ENCODE measurements at places on chromosomes 1 and 21.

GRCh38 chr1:89757532-89757931 lies 63.3 kb upstream of the LRRC8D start:
- peak; percentile 50 for DNase-seq

- no peak for DNase-seq
These were observed 42.3 kb downstream of the MAN1C1 start for GRCh38 chr1:25658791-25659431.

GRCh38 chr1:35894183-35894582 lies 11.2 kb downstream of the AGO1 start:
- DNase-seq = no peak

GRCh38 chr1:233333086-233333485 lies 5.6 kb downstream of the MAP3K21 start:
- DNase-seq = no peak

GRCh38 chr1:111582016-111582415 lies 37.6 kb upstream of the RAP1A start:
- no peak for DNase-seq

- no peak for DNase-seq
These were observed 749 bp downstream of the PCBP3 start for GRCh38 chr21:45644041-45644906.

DNA sequence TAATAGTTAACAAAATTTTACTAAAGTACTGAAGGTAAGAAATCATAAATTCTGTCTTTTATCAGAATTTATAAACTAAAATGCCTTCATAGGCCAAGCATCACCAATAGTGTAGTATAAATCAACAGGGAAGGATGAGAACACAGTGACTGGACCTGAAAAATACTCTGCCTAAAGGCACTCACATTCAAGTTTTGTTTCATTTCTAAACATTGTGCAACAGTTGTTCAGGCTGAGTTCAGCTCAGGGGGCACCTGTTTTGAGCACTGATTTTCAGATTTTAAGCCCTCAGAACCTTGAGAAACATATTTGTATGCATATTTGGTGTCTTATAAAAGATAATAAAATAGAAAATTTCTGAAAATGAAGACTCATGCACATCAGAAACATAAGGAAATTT lies 12.4 kb downstream of the ACBD6 start:
- DNase-seq = no peak

- no peak for DNase-seq
These were observed 16.2 kb upstream of the MYBPHL start for GRCh38 chr1:109322974-109323373.

DNA sequence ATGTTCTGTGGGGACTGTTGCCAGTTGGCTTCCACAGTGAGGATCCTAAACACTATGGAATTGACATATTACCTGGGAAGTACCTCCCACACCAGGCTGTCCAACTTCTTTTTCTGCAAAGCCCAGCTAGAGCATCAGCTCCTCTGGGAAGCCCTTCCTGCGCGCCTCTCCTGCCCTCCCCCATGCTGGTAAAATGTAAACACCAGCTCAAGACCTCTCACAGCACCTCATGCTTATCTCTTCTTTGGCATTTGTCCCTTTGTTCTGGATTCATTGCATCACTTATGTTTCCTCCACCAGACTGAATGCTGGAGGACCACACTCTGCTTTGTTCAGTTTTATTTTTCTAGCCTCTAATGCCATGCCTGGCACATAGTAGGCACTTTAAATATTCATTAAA lies 172.1 kb downstream of the HHAT start:
- DNase-seq = no peak

GRCh38 chr1:242670019-242670418 lies 145.5 kb upstream of the PLD5 start:
- no peak for DNase-seq

DNA sequence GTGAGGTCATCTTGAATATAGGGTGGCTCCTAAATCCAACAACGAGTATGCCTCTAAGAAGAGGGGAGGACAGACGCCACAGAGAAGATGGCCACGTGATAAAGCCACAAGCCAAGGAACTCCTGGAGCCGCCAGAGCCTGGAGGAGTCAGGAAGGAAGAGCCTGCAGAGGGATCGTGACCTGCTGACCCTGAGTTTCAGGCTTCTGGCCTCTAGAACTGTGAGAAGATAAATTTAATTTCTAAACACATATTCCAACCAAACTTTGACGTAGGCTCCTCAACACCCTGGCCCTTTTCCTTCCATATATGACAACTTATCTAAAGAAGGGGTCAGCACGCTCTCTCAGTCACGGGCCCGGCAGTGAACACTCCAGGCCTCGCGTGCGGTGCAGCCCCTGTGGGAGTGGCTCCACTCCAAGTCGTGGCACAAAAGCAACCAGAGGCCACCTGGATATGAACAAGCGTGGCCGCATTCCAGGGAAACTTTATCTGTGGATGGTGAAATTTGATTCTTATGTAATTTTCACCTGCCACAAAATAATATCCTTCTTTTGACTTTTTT lies 138.6 kb upstream of the AJAP1 start:
- no peak for DNase-seq

DNA sequence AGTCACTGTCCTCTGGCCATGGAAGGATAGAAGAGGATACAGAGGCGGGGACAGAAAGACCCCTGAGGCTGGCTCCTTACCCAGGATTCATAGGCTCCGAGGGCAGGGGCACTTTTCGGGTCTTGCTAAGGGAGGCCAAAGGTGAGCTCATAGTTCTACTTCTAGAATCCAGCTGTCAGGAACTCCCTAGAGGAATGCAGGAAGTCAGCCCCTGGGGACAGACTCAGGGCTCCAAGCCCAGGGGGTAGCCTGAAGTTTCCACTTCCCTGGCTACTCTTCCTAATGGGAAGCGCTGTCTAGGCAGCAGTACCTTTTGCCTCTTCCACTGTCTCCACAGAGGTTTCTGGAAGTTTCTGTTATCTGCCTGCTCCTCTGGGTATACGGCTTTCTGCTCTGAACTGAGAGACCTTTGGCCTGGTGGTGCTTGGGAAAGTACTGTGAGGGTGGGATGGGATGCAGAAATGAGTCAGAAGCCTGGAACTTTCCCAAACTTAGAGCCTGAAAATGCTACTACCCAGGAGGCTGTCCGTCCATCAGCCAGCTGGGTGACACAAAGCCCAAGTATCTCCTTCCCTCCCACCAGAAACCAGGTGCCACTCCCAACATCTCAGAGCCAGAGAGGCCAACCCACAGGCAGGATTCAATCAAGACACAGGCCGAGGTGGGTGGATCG lies 3.6 kb downstream of the UBXN11 start:
- no peak for DNase-seq

- no peak for DNase-seq
These were observed 35.6 kb downstream of the EEIG2 start for GRCh38 chr1:108595507-108595906.

GRCh38 chr1:57839067-57839466 lies 415.2 kb upstream of the DAB1 start:
- DNase-seq = no peak

DNA sequence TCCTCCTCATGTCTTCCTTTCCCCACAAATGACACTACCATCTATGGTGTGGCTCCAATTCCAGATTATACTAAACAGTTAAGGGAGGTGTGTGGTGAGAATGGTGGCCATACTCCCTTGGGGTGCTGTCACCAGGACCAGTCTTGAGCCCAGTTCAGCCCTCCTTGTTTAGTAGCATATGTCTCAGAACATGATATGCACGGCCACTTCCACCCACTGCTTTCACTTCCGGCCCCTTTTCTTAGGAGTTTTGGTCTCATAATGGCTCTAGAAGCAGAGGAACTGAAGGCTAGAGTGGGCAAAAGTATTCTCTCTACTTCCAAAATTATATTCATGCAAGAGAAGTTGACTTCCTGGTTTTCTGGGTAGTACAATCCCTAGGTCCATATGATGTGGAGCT lies 45.3 kb upstream of the CACNA1E start:
- no peak for DNase-seq

DNA sequence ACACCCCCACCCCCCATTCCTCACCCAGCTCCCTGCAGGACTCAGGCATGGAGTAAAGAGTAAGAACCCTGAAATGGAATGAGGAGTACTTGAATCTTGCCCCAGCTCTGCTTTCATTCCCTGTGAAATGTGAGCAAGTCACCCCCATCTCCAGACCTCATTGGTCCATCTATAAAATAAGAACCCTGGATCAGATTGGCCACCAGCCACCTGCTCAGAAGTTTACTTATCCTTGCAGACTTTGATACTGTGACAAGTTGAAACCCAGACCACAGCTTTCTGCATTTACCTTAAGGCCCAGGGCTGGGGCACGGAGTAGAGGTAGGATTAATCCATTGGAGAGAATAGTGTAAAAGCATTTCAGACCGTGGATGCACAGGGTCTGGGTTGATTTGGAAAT lies 2.2 kb downstream of the KISS1 start:
- no peak for DNase-seq
